ENCODE measurements at places on chromosomes 4 and X. TPM values are rescaled to one million over a fixed set of nuclear protein-coding genes. Genes with fewer than 3 reads are reported as not detected.

The NEK1 gene
- total RNA-seq, result 10.6 TPM

The GBA3 gene
- total RNA-seq, result 1.6 TPM

The TCEAL3 gene
- 21.3 TPM for total RNA-seq

The GAGE12F gene
- not detected for total RNA-seq

The PAGE2B gene
- total RNA-seq, result not detected

The ADH7 gene
- total RNA-seq, result 0.15 TPM

The OPN1LW gene
- not detected for total RNA-seq

The MAGEB17 gene
- not detected for total RNA-seq

The AFP gene
- total RNA-seq, result not detected

The ACTRT1 gene
- total RNA-seq, result not detected

The MAGEA10 gene
- not detected for total RNA-seq

The TRO gene
- 2.0 TPM for total RNA-seq

The INTU gene
- total RNA-seq, result 5.8 TPM

The ZNF157 gene
- total RNA-seq, result 1.9 TPM

The XAGE1B gene
- not detected for total RNA-seq

The DMRTC1B gene
- 0.44 TPM for total RNA-seq

The ARX gene
- total RNA-seq, result not detected

The SPP1 gene
- total RNA-seq, result 4.6 TPM

The CXorf49 gene
- total RNA-seq, result not detected

The OFD1 gene
- 43.2 TPM for total RNA-seq

The IQSEC2 gene
- total RNA-seq, result 25.8 TPM

The NCBP2L gene
- not detected for total RNA-seq

The SPINK2 gene
- total RNA-seq, result not detected

The CBR4 gene
- total RNA-seq, result 13.2 TPM

The TMPRSS11B gene
- not detected for total RNA-seq

The SLBP gene
- total RNA-seq, result 51.1 TPM

The SLC25A43 gene
- total RNA-seq, result 15.4 TPM

The CSAG2 gene
- not detected for total RNA-seq

The GLOD5 gene
- 2.0 TPM for total RNA-seq

The NWD2 gene
- total RNA-seq, result not detected

The TMSB15A gene
- total RNA-seq, result 5.6 TPM

The NPY2R gene
- total RNA-seq, result not detected

The F8A2 gene
- total RNA-seq, result not detected

The SHROOM2 gene
- 6.6 TPM for total RNA-seq

The RASSF6 gene
- total RNA-seq, result 1.7 TPM

The XG gene
- total RNA-seq, result not detected

The TIGD4 gene
- total RNA-seq, result 0.15 TPM

The ESX1 gene
- not detected for total RNA-seq

The SYN1 gene
- 0.46 TPM for total RNA-seq

The TCP11X1 gene
- not detected for total RNA-seq

The LRRC66 gene
- not detected for total RNA-seq

The TEX11 gene
- not detected for total RNA-seq

The POF1B gene
- total RNA-seq, result 1.0 TPM

The LONRF3 gene
- total RNA-seq, result 66.0 TPM

The SLITRK4 gene
- 0.33 TPM for total RNA-seq

The NALF2 gene
- 0.15 TPM for total RNA-seq

The FAM9A gene
- total RNA-seq, result not detected

The SNCA gene
- total RNA-seq, result 10.2 TPM

The PITX2 gene
- not detected for total RNA-seq

The FAM13A gene
- total RNA-seq, result 79.6 TPM
